Stromal cell of bone marrow (primary cell): ENCODE measurements at places on chromosomes 1 and 21.

DNA sequence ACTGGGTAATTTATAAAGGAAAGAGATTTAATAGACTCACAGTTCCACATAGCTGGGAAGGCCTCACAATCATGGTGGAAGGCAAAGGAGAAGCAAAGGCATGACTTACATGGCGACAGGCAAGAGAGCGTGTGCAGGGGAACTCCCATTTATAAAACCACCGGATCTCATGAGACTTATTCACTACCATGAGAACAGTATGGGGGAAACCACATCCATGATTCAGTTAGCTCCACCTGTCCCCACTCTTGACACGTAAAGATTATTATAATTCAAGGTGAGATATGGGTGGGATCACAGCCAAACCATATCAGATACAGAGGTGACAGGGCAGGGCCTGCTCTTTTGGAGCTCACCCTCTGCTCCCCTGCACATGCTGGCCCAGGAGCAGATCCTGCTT lies 31.4 kb upstream of the TMEM61 start:
- DNase-seq: no peak

DNA sequence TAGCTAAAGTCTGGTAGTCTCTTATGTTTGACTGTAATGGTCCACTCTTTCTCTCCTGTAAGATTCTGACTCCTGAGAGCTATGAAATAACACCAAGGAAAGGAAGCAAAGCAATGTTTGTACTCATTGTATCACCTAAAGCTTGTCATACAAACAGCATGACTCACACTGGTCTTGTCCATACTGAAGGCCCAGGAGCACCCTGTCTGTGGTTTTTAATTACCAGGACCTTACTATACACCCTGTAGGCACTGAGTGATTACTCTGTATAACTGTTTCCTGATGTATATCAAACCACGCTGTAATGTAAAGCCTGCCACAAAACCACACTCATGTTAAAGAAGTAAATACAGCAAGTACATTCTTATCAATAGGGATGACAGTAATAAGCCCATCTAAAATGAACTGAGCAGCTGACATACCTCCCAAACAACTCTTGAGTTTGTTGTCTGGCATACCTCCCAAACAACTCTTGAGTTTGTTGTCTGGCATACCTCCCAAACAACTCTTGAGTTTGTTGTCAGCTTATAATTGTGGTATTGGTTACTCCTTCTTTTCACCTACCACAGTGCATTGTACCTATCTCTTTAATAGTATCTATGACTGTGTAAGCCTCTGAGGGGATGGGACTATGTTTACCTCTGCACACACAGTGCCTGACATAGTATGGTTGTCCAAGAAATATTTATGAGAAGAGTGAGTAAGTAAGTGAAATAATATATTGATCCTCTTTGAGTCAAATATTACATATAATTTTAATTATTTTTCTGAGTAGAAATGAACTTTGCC lies 11.6 kb upstream of the TNFSF18 start:
- no peak for DNase-seq

DNA sequence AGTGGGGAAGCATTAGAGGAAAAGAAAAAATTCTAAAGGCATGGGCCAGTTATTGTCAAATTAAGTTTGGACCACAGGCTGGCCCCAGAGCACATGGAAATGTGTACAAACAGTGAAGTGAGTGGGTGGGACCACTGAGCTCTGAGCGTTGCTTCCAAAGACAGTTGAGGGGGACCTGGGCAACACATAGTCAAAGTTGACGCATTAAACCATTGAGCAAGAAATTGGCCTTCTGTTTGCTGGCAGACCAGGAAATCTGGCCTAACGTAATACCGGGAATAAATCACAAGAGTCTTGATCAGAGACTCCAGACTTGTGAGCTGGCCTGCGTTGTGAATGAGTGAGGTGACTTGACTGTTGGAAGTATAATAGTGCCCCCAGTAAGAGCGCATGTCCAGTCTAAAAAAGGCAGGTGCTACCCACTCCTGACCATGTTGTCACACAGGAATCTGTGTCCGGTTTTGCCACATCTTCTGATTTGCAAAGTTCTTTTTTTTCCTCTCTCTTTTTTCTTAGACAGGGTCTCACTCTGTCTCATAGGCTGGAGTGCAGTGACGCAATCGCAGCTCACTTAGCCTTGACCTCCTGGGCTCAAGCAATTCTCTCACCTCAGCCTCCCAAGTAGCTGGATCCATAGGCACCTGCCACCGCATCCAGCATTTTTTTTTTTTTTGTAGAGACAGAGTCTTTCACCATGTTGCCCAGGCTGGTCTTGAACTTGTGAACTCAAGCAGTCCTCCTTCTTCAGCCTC lies 10.7 kb downstream of the EPHB2 start:
- DNase-seq: no peak

DNA sequence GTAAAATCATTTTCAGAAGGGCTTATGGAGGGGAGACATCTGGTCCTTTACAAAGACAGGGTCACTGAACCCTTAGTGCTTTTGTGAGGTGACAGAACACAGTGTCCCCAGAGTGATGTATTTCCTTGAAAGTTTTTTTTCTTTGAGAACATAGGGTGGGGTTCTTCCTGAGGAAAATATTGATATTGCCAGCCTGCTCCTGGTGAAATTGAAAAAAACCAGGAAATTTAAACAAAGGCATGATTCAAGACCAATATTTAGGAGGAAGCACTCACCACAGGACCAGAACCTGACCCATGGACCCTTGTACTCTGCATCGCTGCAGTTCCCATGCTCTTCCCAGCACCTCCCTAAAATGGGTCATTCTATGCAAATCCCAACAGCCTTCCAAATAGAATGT lies 63.7 kb downstream of the ST6GALNAC3 start:
- no peak for DNase-seq

DNA sequence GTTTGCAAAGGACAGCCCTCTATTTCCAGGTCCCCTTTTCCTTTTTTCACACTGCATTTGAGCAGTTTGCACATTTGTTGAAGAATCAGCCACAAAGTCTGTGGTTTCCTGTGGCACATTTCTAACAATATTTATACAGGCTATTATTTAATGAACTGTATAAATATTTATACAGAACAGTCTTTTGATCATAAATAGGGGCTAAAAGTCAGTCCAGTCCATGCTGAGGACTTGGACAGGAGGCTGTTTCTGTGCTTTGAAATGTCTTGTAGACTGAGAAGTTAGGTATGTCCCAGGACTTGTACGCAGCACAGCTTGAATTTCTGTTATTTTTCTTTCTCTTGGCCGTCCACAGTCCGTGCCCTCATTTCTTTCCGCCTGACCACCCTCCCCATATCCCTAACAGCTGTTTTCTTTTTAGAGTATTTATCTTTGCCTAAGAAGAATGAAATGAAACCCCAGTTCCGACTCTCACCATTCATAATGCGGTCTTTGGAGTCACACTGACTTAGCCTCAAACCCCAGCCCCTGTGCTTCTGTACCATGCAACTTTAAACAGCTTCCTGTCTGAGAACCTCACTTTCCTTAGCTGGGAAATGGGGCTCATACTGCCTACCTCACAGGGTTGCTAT lies 19.7 kb downstream of the FGGY start:
- no peak for DNase-seq

- DNase-seq: no peak
Measured at GRCh38 chr21:38850277-38850951, 44.7 kb downstream of the ETS2 start.

- DNase-seq: no peak
Measured at GRCh38 chr1:19658186-19658585, 6.5 kb upstream of the HTR6 start.

DNA sequence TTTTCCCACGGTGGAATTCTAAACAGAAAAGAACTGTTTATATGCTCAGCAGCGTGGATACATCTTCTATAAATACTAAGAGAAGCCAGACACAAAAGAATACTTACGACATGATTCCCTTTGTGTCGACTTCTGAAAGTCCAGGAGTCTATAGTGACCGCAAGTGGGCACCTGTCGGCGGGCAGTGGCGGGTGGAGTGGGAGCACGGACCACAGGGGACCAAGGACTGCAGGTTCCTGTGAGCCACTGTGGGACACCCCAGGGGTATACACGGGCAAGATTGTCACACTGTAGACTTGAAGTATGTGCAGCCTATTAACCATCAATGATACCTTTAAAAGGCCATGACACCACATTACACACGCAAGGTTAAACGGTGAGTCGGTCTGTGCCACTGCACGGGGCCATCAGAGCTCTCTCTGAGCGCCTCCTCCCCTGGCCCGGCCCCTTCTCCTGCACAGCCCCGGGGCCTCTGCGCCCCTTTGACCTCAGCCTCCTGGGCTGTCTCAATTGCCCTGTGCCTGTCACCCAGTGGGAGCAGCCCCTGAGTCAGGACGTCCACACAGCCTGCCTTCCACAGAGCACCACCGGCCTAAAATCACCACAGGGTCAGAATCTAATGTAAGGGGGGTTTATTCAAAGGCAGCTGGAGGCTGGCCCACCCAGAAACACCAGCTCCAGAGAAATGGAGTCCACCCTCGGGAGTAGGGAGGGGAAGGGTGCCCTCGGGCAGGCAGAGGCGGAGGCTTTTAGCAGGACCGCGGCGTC lies 90.0 kb upstream of the COL6A1 start:
- DNase-seq: no peak

GRCh38 chr1:160726498-160727315 lies 12.3 kb upstream of the SLAMF7 start:
- DNase-seq: peak; percentile 27

DNA sequence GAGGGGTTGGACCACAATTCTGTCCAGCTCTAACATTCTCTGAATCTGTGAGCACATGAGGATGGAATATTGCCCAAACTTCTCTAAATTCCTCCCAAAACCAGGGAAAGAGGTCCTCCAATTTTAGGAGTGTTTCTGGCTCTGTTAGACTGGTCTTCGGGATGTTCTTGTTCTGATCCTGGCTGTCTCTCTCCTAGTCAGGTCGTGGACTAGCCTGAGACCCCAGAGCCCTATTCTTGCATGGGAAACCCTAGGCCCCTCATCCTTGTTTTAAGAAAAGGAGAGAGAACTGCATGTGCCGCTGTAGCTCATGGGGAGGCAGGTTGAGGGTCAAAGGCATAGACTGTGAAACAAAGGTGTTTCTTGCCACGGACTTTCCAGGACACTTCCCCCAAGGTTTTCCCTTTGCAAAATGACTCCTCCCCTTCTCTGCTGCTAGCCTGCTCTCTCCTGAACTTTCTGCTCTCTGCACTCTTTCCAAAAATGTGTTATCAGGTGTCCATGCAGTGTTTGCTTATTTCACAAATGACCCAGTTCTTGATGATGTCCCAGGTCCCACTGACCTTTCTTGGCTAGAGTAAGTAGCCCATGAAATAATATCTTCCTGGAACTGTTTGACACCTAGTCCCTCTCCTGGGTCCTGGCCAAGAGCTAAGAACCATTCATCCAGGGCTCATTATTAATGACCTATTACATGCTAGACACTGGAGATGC lies 29.3 kb upstream of the RD3 start:
- DNase-seq: no peak

DNA sequence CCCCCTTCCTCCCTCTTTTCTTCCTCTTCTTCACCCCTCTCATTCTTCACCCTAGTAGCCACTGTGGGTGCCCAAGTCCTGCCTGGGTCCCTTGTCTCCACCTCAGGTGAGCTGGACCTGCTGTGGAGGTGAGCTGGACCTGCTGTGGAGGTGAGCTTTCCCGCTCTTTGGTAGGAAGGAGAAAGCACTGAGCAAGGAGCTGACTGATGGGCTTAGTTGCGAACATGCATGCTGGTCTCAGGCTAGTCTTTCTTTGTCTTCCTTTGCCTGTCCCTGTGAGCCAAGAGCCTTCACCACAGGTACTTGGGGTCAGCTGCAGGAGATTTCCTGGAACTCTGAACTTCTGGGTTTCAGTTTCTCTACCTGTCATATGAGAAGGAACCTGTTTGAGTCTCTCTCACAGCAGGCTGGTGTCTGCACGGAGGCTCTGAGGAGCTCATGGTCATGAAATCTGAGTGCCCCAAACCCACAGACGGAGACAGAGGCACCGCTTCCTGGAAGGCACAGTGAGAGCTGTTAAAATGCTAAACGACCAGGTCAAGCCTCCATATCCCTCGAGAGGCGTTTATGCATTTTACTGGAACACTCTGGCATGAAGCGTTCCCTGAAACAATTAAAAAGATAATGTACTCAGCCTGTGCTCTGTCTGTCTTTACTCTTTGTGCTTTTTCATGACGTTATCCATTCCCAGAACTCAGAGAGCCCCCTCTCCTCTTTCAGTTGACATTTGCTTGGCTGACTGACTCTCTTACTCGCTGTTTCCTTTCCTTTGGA lies 69.5 kb downstream of the RHOU start:
- DNase-seq: no peak

GRCh38 chr1:86471291-86471690 lies 2.6 kb downstream of the CLCA1 start:
- DNase-seq: peak; percentile 36

DNA sequence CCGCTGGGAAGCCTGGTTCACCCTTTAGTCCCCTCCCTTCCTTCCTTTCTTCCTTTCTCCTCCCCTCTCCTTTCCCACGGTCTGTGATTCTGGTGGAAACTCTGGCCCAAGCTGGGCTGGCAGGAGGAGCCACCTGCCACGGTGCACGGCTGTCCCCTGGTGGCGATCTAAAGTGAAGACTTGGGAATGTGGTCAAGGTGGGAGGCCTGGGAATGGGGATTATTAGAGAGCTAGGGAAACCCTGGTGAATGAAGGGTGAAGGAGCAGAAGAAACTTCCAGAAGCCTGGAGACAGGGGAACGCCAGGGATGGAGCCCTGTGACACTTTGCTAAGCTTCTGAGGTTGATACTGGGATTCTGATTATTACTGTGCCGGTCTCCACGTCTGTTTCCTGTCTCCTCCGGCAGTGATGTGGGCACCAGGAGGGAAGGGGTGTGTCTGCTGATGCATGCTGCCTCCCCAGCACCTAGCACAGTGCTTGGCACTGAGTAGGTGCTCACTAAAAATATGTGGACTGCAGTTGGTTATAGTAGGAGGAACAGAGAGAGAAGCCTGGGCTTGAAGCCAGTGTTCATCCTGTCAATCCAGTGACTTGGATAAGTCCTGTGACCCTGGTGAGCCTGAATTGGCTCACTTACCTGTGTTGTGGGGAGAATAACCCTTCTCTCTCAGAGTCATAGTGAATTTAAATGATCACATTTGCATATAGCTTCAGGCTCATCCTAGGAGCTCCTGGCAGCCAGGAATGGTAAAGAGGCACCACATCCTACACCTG lies 71.2 kb upstream of the NBPF3 start:
- peak; percentile 75 for DNase-seq

DNA sequence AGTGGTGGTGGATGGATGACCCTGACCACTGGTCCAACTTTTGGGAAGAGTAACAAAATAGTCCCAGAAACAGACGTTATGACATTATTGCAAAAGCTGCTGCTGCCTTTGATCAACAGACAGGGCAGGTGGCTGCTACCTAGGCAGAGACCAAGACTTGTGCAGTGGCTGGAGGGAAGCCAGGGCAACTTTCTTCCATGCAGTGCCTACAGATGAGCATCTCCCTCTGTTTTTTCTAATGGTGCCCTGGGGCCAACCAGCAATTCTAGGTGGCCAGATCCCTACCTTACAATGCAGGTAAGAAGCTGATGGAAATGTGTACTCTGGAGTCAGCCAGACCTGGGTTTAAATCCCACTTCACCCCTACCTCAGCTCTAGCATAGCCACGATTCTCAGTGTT lies 283.1 kb upstream of the POU3F1 start:
- DNase-seq: no peak
